ENCODE measurements at places on chromosomes 16 and 17.

GRCh38 chr16:1538804-1539520, 5.5 kb downstream of the TMEM204 start:
- peak; percentile 63 for DNase-seq

- no peak for DNase-seq
These were observed 32.3 kb upstream of the PRKCA start for GRCh38 chr17:66270106-66270505.

GRCh38 chr17:27415120-27415795, 41.0 kb upstream of the KSR1 start:
- DNase-seq: no peak

DNA sequence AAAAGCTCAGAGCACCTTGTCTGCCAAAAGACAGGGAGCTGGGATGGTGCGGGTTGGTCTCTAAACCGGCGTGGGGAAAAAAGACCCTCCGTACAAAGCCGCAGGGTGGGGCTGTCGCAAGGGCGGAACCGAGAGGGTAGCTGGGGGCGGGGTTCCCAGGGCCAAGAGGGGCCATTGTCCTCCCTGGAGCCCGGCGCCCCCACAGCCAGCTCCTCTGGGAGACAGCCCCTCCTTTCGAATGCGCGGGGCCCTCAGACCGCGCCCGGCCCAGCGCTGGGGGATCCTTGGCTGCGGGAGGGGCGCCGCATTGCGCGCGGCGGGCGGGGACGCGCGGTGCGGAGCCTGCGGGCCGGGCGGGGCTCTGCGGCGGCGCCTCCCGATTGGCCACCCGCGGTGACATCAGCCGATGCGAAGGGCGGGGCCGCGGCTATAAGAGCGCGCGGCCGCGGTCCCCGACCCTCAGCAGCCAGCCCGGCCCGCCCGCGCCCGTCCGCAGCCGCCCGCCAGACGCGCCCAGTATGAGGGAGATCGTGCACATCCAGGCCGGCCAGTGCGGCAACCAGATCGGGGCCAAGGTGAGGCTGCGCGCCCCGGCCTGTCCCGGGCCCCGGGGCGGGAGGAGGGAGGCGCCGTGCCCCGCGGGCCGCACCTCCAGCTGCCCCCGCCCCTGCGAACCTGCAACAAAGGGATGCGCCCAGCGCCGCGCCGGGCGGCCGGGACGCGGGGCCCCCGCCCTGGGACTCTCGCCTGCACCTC, at the start of gene TUBB3:
Gene TUBB3, plus strand, starts transcription at position 459 of the 756 bp plus-strand sequence. Its CDS starts 60 bp downstream, at position 519.
- peak; percentile 95 for DNase-seq

DNA sequence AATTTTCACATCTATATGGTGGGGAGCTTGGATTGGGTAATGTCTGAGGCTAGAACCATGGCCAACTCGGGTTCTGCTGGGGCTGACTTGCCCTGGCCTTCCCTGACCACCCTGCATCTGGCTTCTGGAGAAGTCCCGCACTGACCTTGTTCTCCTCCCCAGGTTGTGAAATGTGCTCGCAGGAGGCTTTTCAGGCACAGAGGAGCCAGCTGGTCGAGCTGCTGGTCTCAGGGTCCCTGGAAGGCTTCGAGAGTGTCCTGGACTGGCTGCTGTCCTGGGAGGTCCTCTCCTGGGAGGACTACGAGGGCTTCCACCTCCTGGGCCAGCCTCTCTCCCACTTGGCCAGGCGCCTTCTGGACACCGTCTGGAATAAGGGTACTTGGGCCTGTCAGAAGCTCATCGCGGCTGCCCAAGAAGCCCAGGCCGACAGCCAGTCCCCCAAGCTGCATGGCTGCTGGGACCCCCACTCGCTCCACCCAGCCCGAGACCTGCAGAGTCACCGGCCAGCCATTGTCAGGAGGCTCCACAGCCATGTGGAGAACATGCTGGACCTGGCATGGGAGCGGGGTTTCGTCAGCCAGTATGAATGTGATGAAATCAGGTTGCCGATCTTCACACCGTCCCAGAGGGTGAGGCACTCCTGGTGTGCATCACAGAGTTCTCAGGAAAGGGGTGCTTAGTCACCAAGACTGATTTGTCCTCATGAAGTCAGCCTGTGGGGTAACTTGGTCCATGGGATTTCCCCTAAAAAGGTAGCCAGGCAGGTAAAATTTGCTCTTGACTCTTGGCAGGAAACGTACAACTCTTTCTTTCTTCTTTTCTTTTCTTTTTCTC, 6.1 kb downstream of the NOD2 start:
- DNase-seq: no peak

GRCh38 chr16:72104905-72105304, 11.3 kb downstream of the DHX38 start:
- DNase-seq: no peak

- DNase-seq: no peak
These were observed 13.0 kb upstream of the LYRM9 start for GRCh38 chr17:27906226-27906580.

DNA sequence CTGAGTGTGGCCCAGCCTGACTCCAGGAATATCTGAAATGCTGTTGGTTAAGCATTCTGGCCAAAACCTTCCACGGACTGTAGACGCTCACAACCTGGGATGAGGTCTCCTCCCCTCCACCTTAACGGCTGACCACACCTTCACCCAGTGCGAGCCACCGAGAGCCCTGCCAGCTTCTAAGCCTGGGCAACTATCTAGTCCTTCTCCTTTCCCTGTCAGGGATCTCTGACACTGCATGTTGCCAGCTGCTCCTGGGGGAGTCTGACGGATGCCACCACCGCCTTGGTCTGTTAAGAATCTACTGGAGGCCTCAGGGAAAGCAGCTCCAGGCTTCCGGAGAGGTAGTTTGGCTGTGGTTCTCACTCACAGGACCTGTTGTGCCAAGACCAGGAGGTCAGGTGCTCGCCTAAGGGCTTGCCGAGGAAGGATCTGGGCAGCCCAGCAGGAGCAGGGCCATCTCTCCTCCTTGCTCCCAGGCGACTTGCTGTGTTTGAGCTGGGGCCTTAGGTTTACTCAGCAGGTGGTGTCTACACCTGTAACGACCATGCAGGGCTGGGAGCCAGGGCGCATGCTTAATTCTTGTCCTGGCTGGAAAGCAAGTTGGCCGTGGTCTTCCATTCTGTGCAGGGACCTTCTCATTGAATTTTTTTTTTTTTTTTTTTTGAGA, 111.8 kb downstream of the NTN1 start:
- DNase-seq: no peak

DNA sequence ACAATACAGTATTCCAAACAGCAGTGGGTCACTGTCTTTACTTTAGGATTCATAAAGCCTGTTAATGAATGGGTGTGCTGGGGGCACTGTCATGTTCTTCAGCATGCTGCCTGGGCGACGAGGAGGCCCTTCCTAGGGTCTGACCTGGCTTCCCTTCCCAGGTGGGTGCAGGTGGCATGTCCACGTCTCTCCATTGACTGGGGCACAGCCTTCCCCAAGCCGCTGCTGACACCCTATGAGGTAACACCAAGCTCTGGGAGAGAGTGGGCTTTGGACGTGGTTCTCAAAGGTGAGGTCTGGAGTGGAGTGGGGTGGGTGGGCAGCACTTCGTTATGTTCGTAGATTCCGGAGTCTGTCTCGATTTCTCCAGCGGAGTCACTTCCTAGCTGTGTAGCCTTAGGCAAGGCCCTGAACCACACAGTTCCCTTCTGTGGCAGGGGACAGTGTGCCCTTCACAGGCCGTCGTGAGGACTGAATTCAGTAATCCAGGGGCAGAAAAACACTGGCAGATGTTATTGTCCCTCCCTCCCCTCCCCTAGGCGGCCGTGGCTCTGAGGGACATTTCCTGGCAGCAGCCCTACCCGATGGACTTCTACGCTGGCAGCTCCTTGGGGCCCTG, 771 bp upstream of the OVCA2 start:
- DNase-seq: no peak

DNA sequence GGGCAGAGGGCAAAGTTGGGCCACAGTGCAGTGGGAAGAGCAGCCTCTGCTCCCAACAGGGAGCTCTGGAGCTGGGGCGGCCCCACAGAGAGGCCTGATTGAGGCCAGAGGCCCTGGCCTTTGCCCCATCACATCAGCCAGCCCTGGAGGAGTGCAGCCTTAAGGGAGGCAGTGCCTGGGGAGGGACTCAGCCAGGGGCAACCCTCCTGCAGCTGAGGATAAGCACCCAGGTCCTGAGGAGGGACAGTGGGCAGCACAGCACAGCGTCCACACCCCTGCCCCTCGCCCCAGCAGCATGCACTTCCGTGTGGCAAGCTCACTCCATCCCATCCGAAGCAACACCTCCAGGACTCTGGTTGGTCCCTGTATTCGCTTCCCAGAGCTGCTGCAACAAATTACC, 61.9 kb upstream of the CBX4 start:
- no peak for DNase-seq

DNA sequence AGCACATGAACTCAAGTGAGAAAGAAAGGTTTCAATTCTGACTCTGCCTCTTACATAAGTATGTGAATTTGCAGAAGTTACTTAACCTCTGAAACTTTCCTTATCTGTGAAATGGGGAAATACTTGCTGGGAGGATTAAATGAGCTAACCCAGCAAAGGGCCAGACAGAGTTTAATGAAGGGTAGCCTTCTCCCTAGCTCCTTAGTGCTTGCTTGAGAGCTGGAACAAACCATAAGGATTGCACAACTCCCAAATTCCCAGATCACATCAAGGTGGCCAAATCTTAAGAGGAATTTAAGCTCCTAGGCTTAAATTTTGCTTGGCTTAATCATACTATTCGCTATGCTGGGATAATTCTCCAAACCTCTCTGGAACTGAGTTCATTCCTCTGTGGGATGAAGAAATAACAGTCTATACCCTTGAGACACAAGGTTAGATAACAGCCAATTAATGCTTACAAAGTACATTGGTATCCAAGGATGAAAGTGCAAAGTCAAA, 11.8 kb upstream of the WSB1 start:
- no peak for DNase-seq

- no peak for DNase-seq
These were observed 1.7 kb downstream of the DEXI start for GRCh38 chr16:10940501-10941079.

- peak; percentile 34 for DNase-seq
These were observed 33.1 kb downstream of the ZNF423 start for GRCh38 chr16:49822649-49823370.

- no peak for DNase-seq
These were observed 463.1 kb downstream of the MAF start for GRCh38 chr16:79137426-79137939.

DNA sequence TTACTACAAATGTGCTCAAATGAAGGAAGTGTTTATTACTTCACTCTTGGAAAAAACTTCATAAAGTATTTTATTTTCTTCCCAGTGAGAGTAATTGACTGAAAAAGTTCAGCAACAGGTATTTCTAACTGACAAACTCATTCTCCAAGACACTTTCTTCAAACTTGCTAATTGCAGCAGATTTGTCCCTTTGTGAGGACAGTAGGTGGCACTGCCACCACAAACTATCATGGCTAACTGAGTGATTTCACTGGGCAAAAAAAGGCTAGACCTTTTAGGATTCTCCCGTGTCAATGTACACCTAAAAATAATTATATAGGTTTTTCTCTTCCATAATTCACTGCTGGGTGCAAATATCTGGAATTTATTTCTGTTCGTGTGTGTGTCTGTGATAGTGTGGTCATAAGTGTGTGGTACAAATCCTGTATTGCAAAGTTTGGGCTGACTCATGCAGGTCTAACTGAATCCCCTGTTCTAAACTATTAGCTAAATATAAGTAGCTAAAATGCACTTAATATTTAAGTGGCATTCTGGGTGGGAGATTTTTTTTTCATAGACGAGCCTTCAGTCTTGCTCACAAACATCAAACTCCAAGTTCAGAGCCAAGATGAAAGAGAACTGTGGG, 3.9 kb downstream of the HS3ST3A1 start:
- DNase-seq: peak; percentile 52

- no peak for DNase-seq
These were observed 64.5 kb upstream of the CIBAR2 start for GRCh38 chr16:85176541-85177447.

GRCh38 chr16:67164599-67165061, at the start of gene HSF4:
HSF4 (plus strand) TSS chr16:67164745; CDS start chr16:67164812, 67 bp downstream.
- no peak for DNase-seq

- no peak for DNase-seq
These were observed 65.7 kb upstream of the LYRM9 start for GRCh38 chr17:27958708-27959381.

- DNase-seq: peak; percentile 55
These were observed at the start of gene CARD14 for GRCh38 chr17:80169784-80170500. CARD14 (plus strand) TSS chr17:80170030; CDS start chr17:80181439, 11,409 bp downstream.

DNA sequence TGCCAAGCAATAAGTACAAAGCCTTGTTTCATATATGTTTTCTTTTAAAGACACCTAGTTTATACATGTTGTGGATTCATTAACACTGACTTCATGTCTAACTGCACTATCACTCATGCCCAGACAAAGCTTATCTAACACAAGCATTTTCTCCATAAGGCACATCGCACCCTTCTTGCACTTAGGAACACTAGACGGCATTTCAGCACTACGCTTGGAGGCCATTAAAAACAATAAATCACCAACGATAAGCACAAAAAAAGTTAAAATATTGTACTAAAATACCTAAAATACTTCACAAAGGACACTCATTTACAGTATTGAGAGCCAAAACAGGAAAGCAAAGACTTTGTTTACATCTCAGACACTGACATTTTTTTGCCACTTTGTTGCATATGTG, 39.0 kb upstream of the TEKT3 start:
- DNase-seq: no peak

GRCh38 chr16:79287424-79287917, 313.1 kb downstream of the MAF start:
- DNase-seq: no peak

DNA sequence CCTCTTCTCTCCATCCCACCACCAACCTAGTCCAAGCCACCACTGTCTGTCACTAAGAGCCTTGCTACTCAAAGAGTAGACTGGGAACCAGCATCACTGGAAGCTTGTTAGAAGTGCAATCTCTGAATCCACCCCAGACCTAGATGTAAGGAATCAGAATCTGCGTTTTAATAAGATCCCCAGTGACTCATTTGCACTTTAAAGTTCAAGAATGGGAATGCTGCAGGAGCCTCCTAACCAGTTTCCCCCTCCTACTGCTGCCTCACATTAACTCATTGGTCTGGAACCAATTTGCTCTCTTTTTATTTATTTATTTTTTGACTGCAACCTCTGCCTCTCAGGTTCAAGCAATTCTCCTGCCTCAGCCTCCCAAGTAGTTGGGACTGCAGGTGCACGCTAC, 19.8 kb upstream of the LYRM9 start:
- no peak for DNase-seq

DNA sequence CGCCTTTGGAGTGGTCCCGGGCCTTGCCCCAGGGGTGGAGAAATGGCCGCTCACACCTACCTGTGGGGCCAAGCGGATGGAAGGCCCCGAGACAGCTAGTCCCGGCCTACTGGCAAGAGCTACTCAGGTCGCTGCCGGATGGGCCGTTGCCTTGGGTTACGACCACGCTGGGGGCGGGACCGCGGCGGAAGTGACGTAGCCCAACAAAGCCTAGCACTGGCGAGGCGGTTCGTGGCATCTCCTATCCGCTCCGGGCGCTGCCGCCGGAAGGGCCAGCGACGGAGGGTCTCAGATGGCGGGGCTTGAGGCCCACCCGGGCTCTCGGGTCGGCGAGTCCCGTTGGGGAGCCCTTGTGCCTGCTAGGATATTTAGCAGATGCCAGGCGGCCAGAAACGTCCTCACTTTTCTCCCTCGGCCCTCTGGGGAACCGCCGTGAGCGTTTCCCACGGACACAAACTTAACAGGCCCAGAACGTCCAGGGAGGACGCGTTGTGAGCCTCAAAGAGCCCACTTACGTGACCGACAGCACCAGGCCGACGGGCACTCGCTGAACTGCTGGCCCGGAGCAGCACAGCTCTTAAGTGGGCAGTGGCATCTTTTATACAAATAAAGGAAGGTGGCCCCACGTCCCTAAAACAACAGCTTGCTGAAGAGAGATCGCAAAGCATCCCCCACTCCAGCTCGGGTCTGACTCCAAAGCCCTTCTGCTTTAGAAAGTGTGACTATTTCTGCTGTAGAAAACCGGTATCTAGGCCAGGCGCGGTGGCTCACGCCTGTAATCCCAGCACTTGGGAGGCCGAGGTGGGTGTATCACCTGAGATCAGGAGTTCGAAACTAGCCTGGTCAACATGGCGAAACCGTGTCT, at the start of gene C16orf46:
Gene C16orf46, minus strand, starts transcription at position 163 of the 865 bp plus-strand sequence. CDS start 13,283 bp downstream, outside the sequence.
- DNase-seq: peak; percentile 98
